Endodermal cell (in vitro differentiated cells): ENCODE measurements at places on chromosomes 12 and 14. TPM values are rescaled to one million over a fixed set of nuclear protein-coding genes. Genes with fewer than 3 reads are reported as not detected.

DNA sequence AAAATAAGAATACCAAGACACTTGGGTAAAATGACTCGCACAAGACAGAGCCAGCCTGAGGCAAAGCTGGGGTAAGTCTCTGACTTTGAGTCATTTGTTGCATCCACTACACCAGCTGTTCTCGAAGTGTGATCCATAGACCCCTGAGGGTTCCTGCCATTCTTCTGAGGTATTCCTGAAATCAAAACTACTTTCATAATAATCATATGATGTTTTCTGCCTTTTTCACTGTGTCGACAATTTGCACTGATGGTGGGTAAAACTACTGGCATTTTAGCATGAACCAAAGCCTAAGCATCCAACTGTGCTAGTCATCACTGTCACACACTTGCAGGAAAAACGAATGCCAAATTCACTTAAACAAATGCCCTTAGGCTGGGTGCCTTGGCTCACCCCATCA lies 135.5 kb upstream of the FUT8 start:
- H3K27me3 ChIP-seq = no peaks in the 10 kb centered on the region
- no peak for DNase-seq
- H3K4me1 ChIP-seq = peaks cover 4% of the 10 kb centered on the region
- no peak overlapping the region for H3K27ac ChIP-seq

DNA sequence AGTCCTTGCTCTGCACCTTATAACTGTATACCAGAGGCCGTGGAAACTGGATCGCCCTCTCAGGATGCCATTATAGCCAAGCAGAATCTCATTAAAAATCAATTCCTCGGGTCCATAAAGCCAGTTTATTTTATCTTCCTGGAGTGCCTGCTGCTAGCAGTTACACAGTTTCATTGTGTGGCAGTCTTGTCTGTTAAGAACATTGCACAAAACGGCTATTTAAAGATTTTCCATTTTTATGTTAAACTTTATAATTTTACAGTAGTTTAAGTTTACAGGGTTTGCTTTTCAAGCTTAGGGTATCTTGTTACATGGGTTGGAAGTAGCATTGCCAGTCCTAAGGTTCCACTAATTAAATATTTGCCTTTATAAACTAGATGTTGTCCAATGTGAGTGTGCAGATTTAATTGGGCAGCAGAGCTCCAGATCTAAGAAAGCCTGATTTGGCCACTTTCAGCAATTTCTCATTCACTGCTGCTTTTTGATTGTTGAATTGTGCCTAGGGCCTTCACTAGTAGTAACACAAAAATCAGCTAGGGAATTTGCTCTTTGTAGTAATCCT lies 17.0 kb downstream of the TMEM30B start:
- no peak overlapping the region for H3K4me3 ChIP-seq
- no peak overlapping the region for H3K27ac ChIP-seq
- DNase-seq = no peak
- H3K4me1 ChIP-seq = peaks cover 3% of the 10 kb centered on the region
- peaks cover 65% of the 10 kb centered on the region for H3K27me3 ChIP-seq
- H3K36me3 ChIP-seq = no peaks in the 10 kb centered on the region

DNA sequence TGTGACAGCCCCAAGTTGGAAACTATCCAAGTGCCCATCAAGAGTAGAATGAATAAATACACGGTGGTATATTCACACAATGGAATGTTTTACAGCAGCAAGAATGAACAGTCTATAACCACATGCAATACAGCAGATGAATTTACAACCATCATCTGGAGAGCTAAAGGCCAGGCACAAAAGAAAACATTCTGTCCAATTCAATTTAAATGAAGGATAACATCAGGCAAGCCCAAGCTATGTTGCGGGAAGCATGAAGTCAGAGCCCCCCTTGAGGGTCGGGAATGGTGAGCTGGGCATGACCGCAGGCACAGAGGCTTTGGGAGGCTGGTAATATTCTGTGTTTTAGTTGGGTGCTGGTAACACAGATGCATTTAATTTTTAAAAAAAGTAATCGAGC lies 76.0 kb downstream of the SYNE3 start:
- H3K27ac ChIP-seq = no peak overlapping the region
- H3K36me3 ChIP-seq = peaks cover 21% of the 10 kb centered on the region
- DNase-seq = no peak
- no peaks in the 10 kb centered on the region for H3K4me1 ChIP-seq
- H3K4me3 ChIP-seq = no peak overlapping the region

GRCh38 chr12:44375694-44376093 lies 500.4 kb downstream of the NELL2 start:
- no peak overlapping the region for H3K4me3 ChIP-seq
- H3K4me1 ChIP-seq = no peaks in the 10 kb centered on the region
- H3K36me3 ChIP-seq = no peaks in the 10 kb centered on the region

GRCh38 chr12:58537278-58537677 lies 383.0 kb downstream of the LRIG3 start:
- DNase-seq = no peak
- no peak overlapping the region for H3K27ac ChIP-seq
- H3K4me3 ChIP-seq = no peak overlapping the region

- H3K27me3 ChIP-seq = no peaks in the 10 kb centered on the region
- no peak overlapping the region for H3K27ac ChIP-seq
- H3K36me3 ChIP-seq = no peaks in the 10 kb centered on the region
Measured at GRCh38 chr12:22048351-22049041, 2.5 kb downstream of the CMAS start.

GRCh38 chr12:27875677-27876076 lies 95.6 kb upstream of the MANSC4 start:
- no peaks in the 10 kb centered on the region for H3K27me3 ChIP-seq
- H3K4me1 ChIP-seq = no peaks in the 10 kb centered on the region
- DNase-seq = no peak
- no peak overlapping the region for H3K4me3 ChIP-seq
- H3K27ac ChIP-seq = no peak overlapping the region
- no peaks in the 10 kb centered on the region for H3K36me3 ChIP-seq

GRCh38 chr12:12476857-12477531 lies 85.7 kb downstream of the DUSP16 start:
- peaks cover 56% of the 10 kb centered on the region for H3K36me3 ChIP-seq
- no peaks in the 10 kb centered on the region for H3K4me1 ChIP-seq
- no peaks in the 10 kb centered on the region for H3K27me3 ChIP-seq
- DNase-seq = no peak

- peak; percentile 75 for DNase-seq
- H3K27ac ChIP-seq = no peak overlapping the region
- H3K4me1 ChIP-seq = no peaks in the 10 kb centered on the region
- no peaks in the 10 kb centered on the region for H3K36me3 ChIP-seq
Measured at GRCh38 chr12:115337693-115338543, 653.9 kb upstream of the TBX3 start.

- H3K27me3 ChIP-seq = no peaks in the 10 kb centered on the region
- no peak for DNase-seq
- H3K4me3 ChIP-seq = peak overlapping the region; percentile 95
- peak overlapping the region; percentile 86 for H3K27ac ChIP-seq
- H3K36me3 ChIP-seq = no peaks in the 10 kb centered on the region
Measured at GRCh38 chr12:22543246-22544037, 900 bp downstream of the C2CD5 start.

GRCh38 chr14:36818246-36818645 lies 156.6 kb downstream of the PAX9 start:
- peaks cover 5% of the 10 kb centered on the region for H3K4me1 ChIP-seq
- no peak overlapping the region for H3K4me3 ChIP-seq
- no peaks in the 10 kb centered on the region for H3K36me3 ChIP-seq

DNA sequence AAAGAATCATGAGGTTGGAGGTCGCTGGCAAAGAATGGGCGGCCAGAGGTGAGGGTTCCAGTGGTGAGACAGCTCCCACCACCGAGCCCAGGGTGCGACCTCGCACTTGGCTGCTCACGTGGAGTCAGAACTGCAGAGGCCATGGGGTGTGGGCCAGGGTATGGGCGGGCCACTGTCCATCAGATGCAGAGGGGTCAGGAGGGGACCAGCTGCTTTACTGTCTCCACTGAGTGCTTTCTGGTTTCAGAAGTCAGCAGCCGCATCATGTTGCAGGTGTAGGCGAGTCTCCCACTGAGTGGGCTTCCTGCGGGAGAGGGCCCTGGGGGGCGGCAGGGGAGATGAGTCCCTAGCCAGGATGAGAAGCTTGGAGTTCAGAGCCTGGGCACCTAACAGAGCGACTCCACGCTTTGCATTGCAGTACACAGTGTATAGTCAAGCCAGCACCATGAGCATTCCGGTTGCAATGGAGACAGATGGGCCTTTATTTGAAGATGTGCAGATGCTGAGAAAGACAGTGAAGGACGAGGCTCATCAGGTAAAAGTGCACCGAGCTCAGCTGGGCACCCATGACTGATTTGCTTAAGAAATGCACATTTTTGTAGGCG lies 46.9 kb upstream of the DYNC1H1 start:
- H3K4me3 ChIP-seq = no peak overlapping the region
- no peaks in the 10 kb centered on the region for H3K27me3 ChIP-seq
- no peaks in the 10 kb centered on the region for H3K4me1 ChIP-seq
- peaks cover 33% of the 10 kb centered on the region for H3K36me3 ChIP-seq
- H3K27ac ChIP-seq = peak overlapping the region; percentile 24
- peak; percentile 66 for DNase-seq

- H3K4me3 ChIP-seq = no peak overlapping the region
- H3K4me1 ChIP-seq = no peaks in the 10 kb centered on the region
- DNase-seq = no peak
- no peak overlapping the region for H3K27ac ChIP-seq
- no peaks in the 10 kb centered on the region for H3K27me3 ChIP-seq
- H3K36me3 ChIP-seq = no peaks in the 10 kb centered on the region
Measured at GRCh38 chr12:93778306-93778705, 101.1 kb downstream of the CRADD start.

DNA sequence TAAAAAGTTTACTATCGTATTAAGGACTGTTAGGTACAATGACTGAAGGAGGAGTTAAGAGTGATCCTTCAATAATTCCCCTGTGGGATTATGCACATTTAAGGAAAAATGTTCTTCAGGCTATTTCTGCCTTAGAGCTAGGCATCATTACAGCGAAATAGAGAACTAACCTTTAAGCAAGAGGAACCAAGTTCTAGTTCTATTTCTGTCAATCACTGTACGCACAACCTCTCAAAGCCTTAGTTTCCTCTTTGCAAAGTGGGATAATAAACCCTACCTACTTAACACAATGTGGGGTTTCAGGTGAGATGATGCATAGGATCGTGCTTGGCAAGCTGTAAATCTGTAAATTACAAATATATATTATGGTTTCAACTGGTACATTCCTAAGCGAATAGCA lies 15.4 kb downstream of the NTF3 start:
- peaks cover 17% of the 10 kb centered on the region for H3K27me3 ChIP-seq
- no peaks in the 10 kb centered on the region for H3K4me1 ChIP-seq
- DNase-seq = no peak
- no peak overlapping the region for H3K27ac ChIP-seq

GRCh38 chr12:5308996-5309395 lies 122.9 kb upstream of the NTF3 start:
- H3K4me3 ChIP-seq = no peak overlapping the region
- no peak overlapping the region for H3K27ac ChIP-seq
- H3K4me1 ChIP-seq = peaks cover 5% of the 10 kb centered on the region
- peaks cover 55% of the 10 kb centered on the region for H3K27me3 ChIP-seq

DNA sequence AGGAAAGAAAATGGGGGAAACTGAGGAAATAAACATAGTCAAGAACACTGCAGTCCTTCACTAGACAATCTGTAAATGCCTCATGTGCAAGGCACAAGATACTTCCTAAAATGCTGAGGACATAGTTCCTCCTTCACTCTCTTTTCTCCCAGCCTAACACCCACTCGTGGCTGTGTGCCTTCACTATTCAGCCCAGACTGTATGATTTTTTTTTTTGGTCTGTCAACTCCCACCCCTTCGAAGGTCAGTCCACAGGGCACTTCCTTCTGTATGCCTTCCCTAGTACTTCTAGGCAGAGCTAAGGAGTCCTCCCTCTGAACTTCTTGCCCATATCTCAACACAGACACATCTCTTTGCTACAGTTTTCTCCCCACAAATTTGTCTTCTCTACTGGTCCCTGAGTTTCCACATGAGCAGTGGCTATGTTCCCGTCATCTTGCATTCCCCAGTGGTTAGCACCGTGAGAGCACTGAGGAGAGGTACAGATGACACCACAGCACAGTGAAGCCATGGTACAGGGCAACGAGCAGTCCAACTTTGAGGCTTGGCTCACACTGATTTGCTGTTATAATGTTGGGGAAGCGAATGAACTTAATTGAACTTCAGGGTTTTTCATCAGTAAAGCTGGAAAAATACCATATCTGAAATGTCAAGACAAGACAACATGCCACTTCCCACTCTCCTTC lies 24.1 kb upstream of the SYCP3 start:
- no peaks in the 10 kb centered on the region for H3K27me3 ChIP-seq
- H3K4me3 ChIP-seq = no peak overlapping the region
- H3K4me1 ChIP-seq = no peaks in the 10 kb centered on the region
- no peak overlapping the region for H3K27ac ChIP-seq

DNA sequence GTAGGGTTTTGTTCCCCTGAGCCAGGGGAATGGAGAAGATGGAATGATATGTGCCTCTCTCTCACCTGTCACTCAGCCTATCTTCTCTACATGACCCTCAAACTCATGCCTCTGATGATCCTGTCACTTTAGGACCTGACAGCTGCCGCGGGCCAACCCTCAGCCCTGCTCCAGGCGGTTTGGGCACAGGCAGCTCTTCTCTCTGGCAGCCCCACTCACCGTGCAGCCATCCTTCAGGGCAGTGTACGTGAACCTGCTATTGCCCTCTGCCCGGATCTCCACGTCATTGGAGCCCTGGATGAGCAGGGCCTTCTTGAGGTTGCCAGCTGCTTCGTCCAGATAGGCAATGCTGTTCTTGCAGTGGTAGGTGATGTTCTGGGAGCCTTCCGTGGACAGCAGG lies 10.5 kb downstream of the TMEM106C start:
- no peaks in the 10 kb centered on the region for H3K36me3 ChIP-seq
- DNase-seq = no peak
- H3K4me1 ChIP-seq = no peaks in the 10 kb centered on the region
- H3K4me3 ChIP-seq = no peak overlapping the region
- H3K27me3 ChIP-seq = no peaks in the 10 kb centered on the region
- H3K27ac ChIP-seq = no peak overlapping the region

Gene LTB4R
- total RNA-seq = 6.5 to 7.4 TPM (median 6.6 TPM) in 3 replicates

Gene FAM186B
- 0.22 to 0.57 TPM in 2 of 3 replicates, not detected in the other for total RNA-seq

Gene KRT85
- not detected in 2 replicates for total RNA-seq

Gene MIP
- total RNA-seq = not detected in 2 replicates

Gene BMAL2
- 10.2 to 20.3 TPM (median 16.5 TPM) in 3 replicates for total RNA-seq

Gene GALNT16
- 6.0 to 8.0 TPM (median 6.8 TPM) in 3 replicates for total RNA-seq

Gene GPR132
- 0.27 to 0.59 TPM (median 0.47 TPM) in 3 replicates for total RNA-seq

Gene PPM1H
- total RNA-seq = 40.6 and 46.4 TPM in 2 replicates

Gene HOXC12
- total RNA-seq = not detected in 3 replicates

Gene ACVRL1
- total RNA-seq = 0.36 and 0.42 TPM in 2 replicates

Gene SLC4A8
- total RNA-seq = 20.9 and 25.8 TPM in 2 replicates

Gene PKP2
- 114 and 124 TPM in 2 replicates for total RNA-seq

Gene VEZT
- total RNA-seq = 201 to 214 TPM (median 206 TPM) in 3 replicates

Gene AKAP5
- total RNA-seq = 0.75 to 2.2 TPM (median 2.0 TPM) in 3 replicates

Gene TAS2R42
- not detected in 2 replicates for total RNA-seq

Gene FERMT2
- 377 and 390 TPM in 2 replicates for total RNA-seq

Gene RPGRIP1
- total RNA-seq = 0.25 and 0.29 TPM in 2 replicates

Gene PRICKLE1
- 7.2 to 8.3 TPM (median 7.9 TPM) in 3 replicates for total RNA-seq

Gene CLEC4A
- 0.48 to 1.8 TPM in 2 of 3 replicates, not detected in the other for total RNA-seq
